NCI-H1092 (cell line): ENCODE measurements at places on chromosomes 5 and 9.

- DNase-seq, result no peak
Measured at GRCh38 chr5:171386861-171387344, 746 bp upstream of the NPM1 start.

- peak; percentile 51 for DNase-seq
Measured at GRCh38 chr9:121743441-121744001, 92.1 kb downstream of the DAB2IP start.

- no peak for DNase-seq
Measured at GRCh38 chr5:166788050-166788449, 1503.4 kb upstream of the WWC1 start.

DNA sequence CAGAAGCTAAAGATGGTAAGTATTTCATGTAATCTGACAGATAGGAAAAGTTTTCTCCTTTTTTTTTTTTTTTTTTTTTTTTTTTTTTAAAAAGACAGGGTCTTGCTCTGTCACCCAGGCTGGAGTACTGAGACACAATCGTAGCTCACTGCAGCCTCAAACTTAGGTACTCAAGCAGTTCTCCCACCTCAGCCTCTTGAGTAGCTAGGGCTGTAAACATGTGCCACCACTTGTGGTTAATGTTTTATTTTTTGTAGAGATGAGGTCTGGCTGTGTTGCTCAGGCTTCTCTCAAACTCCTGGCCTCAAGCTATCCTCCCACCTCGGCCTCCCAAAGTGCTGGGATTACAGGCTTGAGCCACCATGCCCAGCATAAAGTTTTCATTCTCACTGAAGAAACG is 17.8 kb downstream of the CDK7 start:
- no peak for DNase-seq

GRCh38 chr9:5646116-5646515 is 17.2 kb downstream of the RIC1 start:
- no peak for DNase-seq

GRCh38 chr9:34211395-34211794 is 32.6 kb downstream of the UBAP1 start:
- no peak for DNase-seq

DNA sequence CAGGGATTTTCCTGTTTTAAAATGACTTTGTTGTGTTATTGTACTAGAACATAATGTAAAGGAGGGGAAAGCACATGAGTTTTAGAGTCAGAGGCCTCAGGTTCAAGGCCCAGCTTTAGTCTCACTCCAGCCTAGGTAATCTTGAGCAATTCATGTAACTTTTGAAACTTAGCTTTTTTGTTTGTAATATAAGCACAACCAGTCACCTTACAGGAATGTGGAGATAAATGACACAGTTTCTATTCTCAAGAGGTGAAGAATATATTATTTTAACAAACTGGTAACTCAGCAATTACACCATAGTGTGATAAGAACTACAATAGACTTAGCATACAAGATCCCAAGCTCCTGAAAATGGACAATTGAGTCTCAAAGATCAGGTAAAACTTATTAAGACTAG is 51.2 kb downstream of the ADAMTS19 start:
- no peak for DNase-seq

DNA sequence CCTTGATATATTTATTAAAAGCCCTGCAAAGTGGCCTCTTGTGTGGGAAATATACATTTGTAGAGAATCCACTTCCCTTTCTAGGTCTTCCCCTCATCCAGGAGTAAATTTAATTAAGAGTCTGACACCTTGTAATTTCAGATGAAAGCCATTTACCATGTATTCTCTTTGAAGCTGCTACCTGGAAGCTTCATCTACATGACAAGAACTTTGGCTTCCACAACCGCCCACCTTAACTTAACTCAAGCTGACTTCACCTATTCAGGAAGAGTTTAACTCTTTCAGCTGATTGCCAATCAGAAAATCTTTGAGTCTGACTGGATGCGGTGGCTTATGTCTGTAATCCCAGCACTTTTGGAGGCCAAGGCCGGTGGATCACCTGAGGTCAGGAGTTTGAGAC is 899.9 kb downstream of the TAF11L14 start:
- DNase-seq, result no peak

DNA sequence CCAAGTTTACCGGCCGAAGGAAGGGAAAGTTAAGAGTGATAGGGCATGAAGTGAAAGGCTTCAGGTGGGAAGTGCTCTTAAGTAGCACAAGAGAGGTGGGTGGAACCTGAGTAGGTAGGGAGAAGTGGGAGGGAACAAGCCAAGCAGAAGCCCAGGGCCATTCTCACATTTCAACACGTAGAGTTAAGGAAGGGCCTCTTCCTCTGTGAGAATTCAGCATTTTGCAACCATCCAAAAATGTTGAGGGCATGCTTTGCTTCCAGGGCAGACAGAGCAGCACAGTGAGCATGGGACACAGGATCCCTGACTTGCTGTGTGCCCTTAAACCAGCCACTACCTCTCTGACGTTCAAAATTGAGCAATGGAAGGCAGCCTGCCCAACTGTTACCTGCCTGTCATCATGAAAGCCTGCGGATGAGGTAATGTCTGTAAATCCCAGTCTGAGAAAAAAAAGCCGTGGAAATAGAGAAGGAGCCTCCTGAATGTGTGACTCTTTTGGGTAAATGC is 3.3 kb downstream of the CYFIP2 start:
- no peak for DNase-seq

- DNase-seq, result no peak
Measured at GRCh38 chr9:130304116-130304515, 38.6 kb downstream of the HMCN2 start.

DNA sequence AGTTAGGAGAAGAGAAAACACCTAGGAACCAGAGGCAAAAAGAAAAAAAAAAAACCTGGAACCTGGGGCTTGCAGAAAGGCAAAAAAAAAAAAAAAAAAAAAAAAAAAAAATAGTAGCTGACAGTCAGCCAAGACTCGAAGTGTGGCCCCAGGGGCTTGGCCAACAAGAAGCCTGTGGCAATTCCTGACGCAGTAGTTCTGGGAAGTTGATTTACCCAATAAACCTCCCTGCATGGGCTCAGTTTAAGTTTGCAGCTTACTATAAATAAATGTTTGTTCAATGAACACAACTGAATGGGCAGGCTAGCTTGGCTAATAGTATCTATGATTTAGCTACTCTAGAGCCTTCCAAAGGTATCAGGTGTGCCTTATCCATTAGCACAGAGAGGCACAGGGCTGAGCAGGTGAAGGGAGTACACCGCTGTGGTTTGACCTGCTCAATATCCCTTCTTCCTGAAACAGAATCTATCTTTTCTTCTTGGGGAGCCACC is 21.3 kb upstream of the GLRX start:
- no peak for DNase-seq

DNA sequence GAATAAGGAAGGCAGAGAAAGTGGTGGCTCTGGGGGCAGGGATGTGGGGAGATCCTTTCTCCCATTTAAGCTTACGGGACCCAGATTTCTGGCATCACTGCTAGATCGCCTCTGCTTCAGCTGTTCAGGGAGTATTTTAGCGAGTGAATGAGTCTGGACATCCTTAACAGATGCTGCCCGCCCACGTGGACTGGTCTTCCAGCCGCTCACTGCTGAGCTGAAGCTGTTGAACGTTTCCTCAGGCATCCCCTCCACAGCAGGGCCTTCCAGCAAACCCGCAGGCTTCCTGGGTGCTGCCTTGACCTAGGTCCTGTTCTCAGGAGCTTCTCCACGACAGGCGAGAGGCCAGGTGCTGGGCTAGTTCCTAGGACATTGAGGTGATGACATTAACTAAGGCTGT is 144.4 kb upstream of the EFNA5 start:
- DNase-seq, result no peak

- no peak for DNase-seq
Measured at GRCh38 chr9:134059661-134060395, 8.0 kb downstream of the BRD3 start.

DNA sequence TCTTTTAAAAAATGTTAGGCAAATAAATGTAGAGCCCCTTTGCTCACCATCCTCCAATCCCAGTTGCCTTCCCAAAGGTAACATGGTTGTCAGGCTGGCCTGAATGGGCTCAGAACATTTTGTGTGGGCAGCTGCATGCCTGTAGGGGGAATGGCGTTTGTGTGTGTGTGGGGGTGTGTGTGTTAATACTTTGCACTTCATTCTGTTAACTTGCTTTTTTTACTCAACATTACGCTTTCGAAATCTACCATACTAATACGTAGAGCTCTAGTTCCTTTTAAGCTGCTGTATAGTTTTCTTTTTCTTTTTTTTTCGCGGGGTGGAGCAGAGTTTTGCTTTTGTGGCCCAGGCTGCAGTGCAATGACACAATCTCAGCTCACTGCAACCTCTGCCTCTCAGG is 14.0 kb downstream of the MYOZ3 start:
- DNase-seq, result no peak

- DNase-seq, result no peak
Measured at GRCh38 chr9:129775448-129775798, 22.6 kb upstream of the PTGES start.

DNA sequence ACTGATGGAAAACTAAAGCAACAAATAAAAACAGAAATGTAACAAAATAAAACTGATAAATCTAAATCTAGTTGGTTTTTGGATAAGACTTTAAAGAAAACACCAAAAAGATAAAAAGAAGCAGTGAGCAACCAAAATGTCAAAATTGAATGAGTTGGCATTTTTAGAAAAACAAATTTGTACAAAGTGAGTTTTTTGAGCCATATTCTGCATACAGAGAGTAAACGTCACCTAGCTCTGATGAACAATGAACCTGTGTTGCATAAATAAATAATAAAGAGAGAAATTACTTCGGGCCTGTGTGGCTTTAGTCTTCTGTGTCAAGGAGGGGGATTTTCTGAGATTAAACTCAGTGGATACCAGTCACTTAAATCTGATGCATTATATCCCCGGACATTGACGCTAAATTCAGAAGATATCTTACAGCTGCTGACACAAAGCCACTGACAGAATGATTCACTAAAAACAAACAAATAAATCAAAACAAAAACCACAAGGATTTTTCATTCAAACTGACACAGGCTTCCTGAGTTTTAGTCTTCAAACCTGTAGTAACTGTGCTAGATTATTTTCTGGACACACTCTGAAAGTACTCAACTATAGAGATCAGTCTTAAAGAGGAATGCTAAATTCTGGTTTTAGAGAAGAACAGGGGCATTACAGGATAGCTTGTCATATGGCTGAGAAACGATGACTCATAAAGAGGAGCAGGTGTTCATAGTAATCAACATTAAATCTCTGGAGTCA is 403.5 kb upstream of the ST8SIA4 start:
- DNase-seq, result peak; percentile 44

DNA sequence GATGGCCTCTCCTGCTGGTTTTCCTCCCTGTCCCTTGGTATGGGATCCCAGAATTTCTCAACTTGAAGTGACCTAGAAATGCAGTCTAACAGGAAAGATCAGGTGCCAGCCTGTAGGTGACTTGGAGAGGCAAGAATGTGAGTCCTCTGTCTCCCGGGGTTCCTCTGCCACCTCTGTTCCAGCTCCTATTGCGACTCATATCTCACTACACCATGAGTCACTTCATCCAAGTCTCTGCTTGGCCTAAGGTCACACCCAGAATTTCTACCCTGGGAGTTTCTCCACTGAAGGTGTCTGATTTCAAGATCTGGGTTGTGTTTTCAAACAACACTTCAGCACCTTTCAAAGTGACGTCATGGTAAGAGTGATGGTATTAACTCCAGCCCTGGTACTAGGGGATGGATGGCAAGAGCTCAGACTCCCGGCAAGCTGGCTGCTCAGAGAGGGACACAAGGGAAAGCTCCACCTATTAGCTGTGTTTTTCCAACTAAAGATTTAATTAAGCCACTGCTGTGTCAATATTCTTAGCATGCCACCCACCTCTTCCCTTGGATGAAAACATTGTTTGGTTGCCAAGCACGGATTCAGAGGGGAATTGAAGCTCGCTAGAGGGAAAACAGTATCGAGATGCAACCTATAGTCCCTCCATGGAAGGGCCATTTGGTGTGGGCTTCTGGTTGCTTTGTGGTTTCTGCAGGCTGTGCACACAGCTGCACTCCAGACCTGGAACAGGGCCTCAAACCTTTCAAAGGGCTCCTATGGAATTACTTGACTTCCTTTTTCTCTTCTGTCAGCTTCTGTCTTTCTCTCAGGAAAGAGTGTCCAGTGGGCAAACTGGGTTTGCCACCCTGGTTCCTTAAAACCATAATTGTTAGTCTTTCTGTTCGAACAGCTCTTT is 205.7 kb downstream of the GAS1 start:
- DNase-seq, result no peak

DNA sequence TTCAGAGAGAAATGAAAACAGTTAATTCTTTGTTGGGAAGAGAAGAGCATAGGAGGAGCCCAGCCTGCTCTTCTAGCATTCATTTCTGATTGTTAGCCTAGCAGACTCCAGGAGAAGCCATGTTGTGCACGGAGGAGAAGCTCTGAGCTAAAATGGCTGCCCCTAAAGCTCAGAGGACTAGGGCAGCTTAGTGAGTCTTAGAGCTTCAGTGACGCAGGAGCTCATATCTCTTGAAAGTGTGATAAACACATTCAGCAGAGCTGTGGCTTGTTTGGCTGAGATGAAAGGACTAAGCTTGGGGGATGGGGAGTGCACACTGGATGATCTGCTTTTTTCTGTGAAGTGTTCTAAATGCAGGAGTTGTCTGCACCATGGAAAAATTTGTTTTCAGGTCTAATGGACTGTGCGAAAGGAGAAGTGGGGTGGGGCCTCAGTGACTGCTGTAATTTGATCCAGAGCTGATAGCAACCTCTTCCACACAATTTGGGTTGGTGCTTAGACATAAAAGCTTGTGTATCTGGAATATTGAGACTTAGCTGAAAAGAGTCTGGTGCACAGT is 58.5 kb downstream of the ZNF462 start:
- no peak for DNase-seq

- no peak for DNase-seq
Measured at GRCh38 chr9:120558454-120558853, 21.5 kb downstream of the CDK5RAP2 start.

GRCh38 chr5:18329328-18329727 is 695.1 kb downstream of the TAF11L14 start:
- no peak for DNase-seq

- DNase-seq, result no peak
Measured at GRCh38 chr9:133051966-133052539, 9.7 kb upstream of the CEL start.

DNA sequence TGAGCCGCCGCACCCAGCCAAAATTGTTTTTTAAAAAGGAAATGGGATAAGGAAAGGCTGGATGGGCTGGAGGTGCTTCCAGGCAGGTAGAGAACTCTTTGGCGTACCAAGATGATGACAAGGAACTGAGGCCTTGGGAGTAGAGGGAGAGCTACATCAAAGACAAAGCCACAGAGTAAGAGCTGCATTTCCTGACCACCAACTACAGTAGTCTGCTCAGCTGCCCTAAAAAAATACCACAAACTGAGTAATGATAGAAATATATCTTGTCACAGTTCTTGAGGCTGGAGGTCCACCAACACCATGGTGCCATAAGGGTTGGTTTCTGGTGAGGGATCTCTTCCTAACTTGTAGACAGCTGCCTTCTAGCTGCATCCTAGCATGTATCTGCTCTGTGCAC is 8.2 kb downstream of the OR1K1 start:
- no peak for DNase-seq

GRCh38 chr5:112339761-112340160 is 79.3 kb downstream of the EPB41L4A start:
- DNase-seq, result no peak

GRCh38 chr5:14166437-14166836 is 23.3 kb downstream of the TRIO start:
- DNase-seq, result no peak

GRCh38 chr9:74691058-74691457 is 193.9 kb downstream of the RORB start:
- no peak for DNase-seq

GRCh38 chr5:6601271-6601670 is 31.6 kb downstream of the NSUN2 start:
- DNase-seq, result no peak

GRCh38 chr5:172713113-172713808 is 57.7 kb downstream of the DUSP1 start:
- peak; percentile 19 for DNase-seq
